Renal cortical epithelial cell (primary cell): ENCODE measurements at places on chromosomes 2 and 18.
A peak's percentile ranks its signal among the peaks of the same experiment; 100 is the strongest.

DNA sequence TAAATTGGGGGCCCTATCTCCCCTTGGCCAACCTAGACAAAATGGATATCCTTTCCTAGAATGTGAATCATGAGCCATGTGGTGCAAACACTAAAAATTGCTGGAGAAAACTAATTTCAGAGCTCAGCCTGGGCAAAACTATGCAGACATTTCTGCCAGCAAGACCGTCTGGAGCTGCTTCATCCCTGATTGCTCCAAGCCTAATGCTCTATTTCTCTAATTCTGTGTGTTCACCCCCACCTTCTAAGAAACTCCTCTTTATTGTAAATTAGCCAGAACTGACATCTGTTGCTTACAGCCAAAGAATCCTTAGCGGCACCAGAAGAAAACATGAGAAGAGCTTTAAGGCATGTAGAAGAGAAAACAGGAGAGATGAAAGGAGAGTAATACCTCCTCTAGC, 337.7 kb upstream of the CHAC2 start:
- no peak for DNase-seq

- no peak for DNase-seq
Measured at GRCh38 chr2:25692737-25693445, 19.5 kb upstream of the DTNB start.

GRCh38 chr18:46397174-46397573, 259.8 kb downstream of the LOXHD1 start:
- DNase-seq, result peak; percentile 19

DNA sequence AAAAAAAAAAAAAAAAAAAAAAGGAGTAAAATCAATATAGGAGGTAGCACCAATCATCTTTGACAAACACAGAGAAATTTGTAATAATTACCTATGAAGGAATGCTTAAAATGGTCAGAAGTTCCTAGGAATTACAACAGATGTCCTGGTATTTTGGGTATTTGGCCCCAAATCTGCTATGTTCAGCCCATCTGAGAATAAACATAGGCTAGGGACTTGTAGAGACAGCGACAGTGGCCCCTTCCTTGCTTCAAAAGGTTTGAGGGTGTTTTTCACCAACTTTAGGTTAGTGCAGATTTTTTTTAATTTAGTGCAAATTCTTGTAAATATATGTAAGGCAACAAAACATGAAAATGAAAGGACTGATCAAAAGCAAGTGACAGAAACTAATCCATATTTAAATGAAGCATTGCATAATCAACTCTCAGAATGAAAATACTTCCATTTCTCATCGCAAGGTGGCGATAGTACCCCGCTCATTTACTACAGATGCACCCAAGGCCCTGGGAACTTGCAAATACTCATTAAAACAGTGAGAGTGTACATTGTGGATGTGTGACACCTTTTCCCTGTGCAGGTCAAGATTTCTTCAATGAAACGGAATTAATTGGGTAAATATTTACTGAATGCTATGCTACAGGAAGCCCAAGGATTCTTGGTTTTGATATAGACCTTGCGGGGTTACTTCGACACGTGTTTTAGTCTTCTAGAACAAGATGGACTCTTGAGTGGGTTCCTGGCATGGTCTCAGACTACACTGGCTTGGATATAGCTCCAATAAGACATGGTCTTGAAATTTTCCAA, 44.6 kb downstream of the FAM124B start:
- DNase-seq, result peak; percentile 67

DNA sequence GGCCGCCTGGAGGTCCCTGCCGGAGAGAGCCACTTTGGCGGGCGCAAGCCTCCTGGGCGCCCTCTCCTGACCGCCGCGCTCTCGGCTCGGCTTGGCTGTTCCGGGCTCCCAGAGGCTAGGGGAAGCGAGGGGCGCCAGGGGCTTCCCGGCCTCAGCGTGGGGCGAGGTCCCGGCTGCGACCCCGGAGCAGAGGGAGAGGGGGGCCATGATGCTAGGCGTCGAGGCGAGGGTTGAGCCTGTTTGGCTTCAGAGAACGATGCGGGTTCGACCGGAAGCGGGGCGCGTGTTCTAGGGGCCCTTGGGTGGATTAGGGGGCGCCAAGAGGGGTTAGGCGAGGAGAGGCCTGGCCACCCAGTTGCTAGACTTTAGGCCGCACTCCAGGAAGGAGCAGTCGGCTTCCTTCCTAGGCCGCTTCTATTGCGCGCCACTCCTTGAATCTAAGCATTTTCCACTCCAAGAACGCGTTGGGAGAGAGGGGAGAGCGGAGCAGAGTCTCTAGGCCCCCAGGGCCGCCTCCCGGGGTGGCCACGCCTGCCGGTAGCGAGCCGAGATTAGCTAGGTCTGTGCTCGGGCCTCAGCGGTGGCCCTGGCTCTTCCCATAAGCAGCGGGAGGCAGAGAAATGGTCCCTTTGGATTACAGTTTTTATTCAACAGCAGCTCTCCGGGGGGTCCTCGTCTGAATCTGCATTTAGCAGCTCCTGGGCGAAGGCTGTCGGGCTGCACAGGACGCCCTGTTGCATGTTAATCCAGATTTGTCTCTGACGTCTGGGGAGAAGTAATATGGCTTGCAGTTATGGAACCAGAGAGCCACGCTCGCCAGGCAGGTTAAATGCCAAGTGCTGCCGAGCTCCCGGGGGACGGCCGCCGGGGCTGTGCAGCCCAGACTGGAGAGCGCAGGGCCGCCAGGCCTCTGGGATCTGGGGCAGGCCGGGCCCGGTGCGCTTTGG, 11.3 kb downstream of the MEIS1 start:
- DNase-seq, result no peak

DNA sequence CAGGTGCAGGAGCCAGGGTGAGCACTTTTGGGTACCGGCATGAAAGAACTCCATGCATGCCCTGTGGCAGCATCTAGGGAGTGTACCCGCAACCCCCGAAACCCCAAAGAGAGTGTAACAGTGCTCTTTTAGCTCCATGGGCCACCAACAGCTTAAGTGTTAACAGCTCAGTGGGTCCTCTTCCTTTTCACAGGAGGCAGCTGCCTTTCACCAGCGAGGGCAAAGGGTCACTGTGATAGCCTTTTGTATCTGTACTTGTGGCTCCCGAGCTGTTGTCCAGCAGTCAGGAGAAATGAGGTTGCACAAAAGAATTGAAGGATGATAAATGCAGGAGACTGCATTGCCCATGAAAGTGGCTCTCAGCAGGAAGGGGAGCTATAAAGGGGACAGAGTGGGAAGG, 1166.3 kb upstream of the ACVR2A start:
- no peak for DNase-seq

GRCh38 chr2:75787532-75788132, 76.9 kb upstream of the GCFC2 start:
- peak; percentile 37 for DNase-seq

DNA sequence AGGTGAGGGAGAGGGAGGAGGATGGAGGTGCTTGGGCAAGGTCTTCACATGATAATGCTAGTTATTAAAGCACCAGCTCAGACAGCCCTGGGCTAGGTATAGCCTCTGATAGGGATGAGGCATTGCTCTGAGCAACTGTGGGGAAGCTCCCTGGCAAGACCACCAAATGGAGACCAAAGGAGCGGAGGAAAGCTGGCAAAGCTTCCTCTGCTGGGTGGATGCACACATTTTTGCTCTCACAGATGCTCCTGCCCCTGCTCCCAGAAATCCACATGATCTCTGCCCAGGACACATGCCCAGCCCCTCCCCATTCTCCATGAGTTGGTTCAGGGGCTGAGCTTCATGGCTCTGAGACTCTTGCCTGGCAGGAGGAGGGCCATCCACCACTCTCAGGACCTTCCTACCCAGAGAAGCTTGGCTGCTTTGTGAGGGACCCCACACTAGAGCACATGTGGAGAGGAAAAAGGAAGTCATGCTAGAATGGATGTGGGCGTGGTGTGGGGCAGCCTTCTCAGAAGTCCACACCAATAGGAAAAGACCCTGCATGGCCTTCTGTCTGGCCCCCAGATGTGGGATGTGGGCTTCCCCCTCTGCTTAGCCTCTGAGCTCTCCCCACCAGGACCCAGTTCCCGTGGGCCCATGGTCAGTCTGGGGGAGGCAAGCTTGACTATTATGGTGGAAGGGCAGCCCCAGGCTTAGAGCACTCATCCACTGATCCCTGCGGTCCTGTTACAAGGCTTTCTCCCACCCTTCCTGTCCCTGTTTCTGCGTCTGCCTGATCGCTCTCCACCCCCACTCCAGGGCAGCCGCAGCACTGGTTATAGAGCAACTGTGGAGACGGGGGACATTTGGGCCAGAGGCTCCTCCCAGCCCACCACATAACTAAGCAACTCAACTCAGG, 10.5 kb upstream of the CYP26B1 start:
- no peak for DNase-seq

DNA sequence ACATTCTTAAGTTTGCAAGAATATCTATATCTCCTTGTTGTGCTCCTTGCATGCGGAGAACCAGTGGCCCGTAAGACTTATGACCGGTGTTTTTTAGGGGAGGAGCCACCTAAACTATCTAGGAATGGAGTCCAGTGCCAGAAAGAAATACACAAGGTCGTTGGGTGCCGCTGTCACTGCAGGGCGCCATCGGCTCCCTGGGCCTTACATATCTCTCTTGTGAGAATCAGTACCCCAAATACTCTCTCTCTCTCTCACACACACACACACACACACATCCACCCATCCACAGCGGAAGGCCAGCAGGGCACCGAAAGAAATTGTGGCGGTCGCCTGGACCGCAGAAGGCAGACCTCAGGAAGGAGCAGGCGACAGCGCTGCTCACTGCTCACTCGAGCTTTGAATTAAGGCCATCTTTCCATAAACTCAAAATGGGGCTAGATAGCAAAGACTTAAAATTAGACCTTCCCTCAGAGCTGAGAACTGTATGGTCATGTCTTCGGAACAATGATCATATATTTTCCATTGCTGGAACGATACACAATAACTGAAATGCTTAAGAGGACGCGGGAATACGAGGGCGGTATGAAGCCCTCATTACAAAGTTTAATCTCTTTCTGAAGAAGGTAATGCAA, 10.4 kb downstream of the NR4A2 start:
- DNase-seq, result no peak

DNA sequence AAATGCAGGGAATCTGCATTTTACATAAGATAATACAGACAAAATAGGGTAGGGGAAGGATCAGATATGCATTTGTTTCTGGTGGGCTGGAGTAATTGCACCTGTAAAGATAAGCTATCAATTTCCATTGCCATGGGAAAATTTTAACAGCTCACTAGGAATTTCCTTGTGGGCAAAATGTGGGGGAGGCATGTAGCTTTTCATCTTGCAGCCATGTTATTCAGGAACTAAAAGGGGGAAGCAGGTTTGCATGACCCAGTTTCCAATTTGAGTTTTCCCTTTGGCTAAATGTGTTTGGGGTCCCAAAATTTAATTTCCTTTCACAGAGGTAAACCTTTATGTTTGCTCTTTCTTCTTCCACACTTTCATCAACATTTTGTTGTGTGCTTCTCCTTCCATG, 624.4 kb downstream of the NYAP2 start:
- DNase-seq, result no peak

DNA sequence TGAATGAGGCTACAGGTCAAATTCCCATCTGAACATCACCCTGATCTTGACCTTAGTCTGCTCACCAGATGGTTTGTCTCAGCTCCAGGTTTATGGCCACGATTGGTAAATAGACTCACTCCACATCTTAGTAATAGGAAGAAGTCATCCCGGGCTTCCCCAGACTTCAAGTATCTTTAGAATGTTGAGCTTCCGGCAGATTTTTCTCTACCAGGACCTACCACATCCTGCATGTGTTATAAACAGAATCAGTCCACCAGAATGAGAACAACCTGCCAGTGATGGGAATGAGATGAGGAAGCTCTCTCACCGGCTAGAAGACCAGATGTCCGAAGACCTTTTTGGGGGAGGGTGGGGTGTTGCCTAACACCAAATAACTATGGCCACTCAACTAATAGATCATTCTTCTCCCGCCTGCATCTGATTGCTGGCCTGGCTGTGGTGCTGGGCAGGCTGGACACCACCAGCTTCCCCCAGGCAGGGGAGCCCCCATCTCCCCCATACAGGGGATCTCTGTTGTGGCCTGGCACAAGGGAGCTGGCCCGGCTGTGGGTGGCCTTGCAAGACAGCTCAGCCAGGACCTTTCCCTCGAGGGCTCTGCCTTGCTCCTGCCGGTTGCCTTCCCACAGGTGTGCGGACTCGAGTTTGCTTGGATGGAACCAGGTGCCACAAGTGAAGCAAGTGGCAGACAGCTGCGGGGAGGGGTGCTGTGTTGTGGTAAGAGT, 88.5 kb downstream of the SH3RF3 start:
- DNase-seq, result no peak

- no peak for DNase-seq
Measured at GRCh38 chr2:191497822-191498221, 180.1 kb upstream of the NABP1 start.

GRCh38 chr2:69717861-69718273, 24.1 kb upstream of the ANXA4 start:
- peak; percentile 44 for DNase-seq

DNA sequence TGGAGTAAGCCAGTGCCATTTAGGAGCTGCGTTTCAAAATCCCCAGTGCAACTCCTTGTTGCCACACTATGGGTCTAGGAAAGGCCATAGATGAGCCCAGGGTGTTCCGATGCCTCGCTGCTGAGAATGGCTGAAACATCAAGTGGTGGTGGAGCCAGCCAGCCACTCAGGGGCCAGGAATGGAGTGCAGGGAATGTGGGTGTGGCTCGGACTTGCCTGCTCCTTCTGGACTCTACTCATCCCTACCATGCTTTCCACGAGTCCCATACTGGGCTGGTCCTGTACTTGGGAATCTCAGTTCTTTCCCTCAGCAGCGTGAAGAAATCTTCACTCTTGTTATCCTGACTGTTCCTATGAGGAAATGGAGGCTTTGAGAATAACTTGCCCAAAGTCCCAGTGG, 143.5 kb downstream of the INSIG2 start:
- no peak for DNase-seq

DNA sequence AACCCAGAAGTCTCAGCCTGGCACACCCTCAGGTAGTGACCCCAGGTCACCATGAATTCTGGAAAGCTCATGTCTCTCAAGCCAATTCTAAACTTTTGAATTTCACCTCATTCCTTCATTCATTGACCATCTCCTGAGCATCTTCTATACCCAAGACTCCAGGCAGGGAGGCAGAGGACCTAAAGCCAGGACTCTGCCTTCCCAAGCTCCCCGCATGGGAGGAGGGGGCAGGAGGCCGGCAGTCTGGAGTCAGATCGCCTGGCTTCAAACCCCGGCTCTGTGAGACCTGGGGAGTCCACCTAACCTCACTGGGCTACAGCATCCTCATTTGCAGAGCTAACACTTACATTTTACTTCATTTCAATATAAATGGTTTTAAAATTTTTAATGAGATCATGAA, 59.0 kb downstream of the SMAD7 start:
- no peak for DNase-seq

GRCh38 chr2:59741840-59742239, 811.6 kb downstream of the BCL11A start:
- DNase-seq, result no peak
